RPMI8226 (cell line): ENCODE measurements at places on chromosomes 3 and 15.
A peak's percentile ranks its signal among the peaks of the same experiment; 100 is the strongest.

- DNase-seq = peak; percentile 7
These were observed 50.3 kb downstream of the LRIG1 start for GRCh38 chr3:66450390-66451022.

GRCh38 chr3:23062982-23063381 is 140.1 kb upstream of the UBE2E2 start:
- DNase-seq = no peak

DNA sequence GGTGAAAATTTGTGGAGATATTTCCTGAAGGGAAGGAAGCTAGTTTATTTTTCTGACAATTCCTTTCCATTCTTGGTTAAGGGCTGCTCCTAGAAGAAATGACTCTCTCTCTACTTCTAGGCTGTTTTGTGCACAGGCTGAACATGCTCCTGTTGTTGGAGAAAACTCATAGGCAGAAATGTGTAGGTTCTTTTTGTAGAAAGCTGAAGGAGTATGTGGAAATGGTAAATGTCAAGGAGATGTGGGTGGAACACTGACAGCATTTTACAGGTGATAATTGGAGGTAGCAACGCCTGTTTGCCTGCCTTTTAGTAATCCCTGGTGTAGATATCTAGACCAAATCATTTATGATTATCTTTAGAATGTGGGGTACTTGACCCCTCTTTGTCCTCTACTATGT is 322.2 kb upstream of the TBC1D5 start:
- DNase-seq = no peak

GRCh38 chr3:180408654-180409053 is 193.3 kb upstream of the TTC14 start:
- DNase-seq = peak; percentile 47

DNA sequence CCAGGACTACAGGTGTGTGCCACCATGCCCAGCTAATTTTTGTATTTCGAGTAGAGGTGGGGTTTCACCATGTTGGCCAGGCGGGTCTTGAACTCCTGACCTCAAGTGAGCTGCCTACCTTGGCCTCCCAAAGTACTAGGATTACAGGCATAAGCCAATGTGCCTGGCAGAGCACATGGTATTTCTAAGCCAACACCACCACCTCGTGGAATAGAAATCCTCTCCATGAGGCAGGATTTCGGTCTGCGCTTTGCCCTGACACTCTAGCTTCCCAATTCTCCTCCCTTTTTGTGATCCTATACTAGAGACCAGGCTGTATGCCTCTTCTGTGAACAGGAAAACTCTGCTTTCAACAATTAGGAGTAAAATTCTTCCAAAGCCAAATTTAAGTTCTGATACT is 372.2 kb downstream of the VGLL3 start:
- no peak for DNase-seq

DNA sequence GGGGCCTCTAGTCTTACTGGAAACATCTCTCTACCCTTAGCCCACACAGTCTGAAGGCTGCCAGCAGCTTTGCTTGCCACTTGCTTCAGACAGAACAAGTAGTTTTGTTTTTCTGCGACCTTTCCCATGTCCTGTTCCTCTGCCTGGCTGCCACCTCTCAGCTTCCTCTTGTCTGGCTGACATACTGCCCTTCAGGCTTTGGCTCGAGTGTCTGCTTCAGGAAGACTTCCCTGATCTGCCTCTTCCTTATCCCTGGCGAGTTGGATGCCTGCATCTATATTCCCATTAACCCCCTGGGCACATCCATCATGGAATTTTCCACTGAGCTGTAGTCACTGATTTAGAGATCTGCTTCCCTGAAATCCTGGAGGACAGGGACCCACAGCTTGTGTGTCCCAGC is 25.1 kb upstream of the CPNE9 start:
- no peak for DNase-seq
